ENCODE measurements at places on chromosomes 2 and 18.

- DNase-seq, result no peak
Measured at GRCh38 chr18:35775887-35776286, 194.3 kb downstream of the GALNT1 start.

DNA sequence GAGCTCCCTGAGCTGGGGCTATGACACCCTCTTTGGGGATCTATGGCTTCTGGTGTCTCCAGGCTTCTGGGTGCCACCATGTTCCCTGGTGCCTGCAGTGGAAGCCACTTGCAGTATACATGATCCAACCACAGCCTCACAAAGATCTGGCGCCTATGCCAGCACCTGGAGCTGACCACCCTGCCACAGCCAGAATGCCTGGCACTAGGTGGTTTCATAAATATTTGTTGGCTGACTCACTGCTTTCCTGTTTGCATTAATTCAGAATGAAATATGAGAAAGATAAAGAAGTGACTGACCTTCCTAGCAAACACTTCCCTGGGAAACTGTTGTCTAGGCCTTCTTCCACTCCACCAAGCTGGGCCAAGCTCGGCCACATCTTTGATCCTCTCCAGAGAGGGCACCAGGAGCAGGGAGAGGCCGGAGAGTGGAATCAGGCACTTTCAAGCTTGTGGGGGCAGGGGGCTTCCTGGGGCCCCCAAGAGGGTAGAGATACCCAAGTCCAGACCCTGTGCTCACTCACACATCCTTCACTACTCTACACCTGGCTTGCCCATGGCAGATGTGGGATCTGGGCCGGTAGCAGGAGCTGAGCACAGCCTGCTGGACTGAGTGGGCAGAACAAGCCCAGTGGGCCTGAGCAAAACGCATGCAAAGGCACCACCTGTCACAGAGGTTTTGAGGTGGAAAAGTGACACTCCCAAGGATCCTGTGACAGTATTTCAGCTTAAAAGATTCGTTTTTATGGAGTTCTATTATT is 565.7 kb downstream of the SLC4A3 start:
- DNase-seq, result no peak

- no peak for DNase-seq
Measured at GRCh38 chr2:10614939-10615338, 74.8 kb downstream of the NOL10 start.

- no peak for DNase-seq
Measured at GRCh38 chr2:73022024-73022568, 49.4 kb downstream of the SFXN5 start.

DNA sequence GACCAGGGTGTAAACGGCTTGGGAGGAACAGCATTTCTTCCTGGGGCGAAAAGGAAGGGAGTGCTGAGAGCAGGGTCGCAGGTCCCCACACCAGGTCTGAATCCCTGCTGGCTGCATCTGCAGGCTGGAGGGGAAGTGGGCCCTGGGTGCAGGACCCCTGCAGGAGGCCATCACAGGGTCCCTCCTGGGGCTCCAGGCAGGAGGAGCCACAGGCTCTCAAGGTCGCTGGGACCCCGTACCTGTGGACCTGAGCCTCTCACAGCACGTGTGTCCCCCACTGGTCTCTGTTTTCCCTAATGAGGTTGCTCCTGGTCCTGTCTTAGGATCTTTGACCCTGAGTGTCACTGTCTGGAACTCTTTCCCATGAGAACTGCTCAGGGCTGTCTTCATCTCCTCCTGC is 147.8 kb upstream of the ZNF236 start:
- no peak for DNase-seq

GRCh38 chr2:212284166-212284565 is 254.4 kb downstream of the ERBB4 start:
- no peak for DNase-seq

DNA sequence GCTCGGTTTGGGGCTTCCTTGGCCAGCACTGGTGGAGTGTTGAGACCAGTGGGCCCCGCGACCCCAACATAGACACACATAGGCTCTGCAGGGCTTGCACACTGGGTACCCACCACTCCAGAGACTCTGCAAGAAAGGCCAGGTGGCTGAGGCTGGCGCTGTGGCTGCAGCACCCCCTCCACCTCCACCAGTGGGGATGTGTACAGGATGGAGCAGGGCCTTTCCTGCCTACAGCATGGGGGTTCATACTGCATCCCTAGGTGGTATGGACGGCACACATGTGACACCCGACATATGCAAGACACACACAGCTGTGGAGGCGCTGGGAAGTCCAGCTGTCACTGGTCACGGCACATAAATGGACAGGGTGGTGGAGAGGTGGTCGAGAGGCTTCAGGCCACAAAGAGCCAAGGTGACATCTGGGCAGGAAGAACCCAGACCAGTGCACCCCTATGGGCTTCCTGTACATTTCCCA is 1.3 kb downstream of the RNPEPL1 start:
- DNase-seq, result no peak

GRCh38 chr18:13989199-13989598 is 73.9 kb upstream of the MC2R start:
- DNase-seq, result no peak

GRCh38 chr2:158502974-158503373 is 46.2 kb downstream of the PKP4 start:
- no peak for DNase-seq

- DNase-seq, result no peak
Measured at GRCh38 chr2:53545604-53546003, 222.0 kb upstream of the CHAC2 start.

GRCh38 chr2:178258916-178259315 is 64.6 kb downstream of the OSBPL6 start:
- DNase-seq, result no peak

DNA sequence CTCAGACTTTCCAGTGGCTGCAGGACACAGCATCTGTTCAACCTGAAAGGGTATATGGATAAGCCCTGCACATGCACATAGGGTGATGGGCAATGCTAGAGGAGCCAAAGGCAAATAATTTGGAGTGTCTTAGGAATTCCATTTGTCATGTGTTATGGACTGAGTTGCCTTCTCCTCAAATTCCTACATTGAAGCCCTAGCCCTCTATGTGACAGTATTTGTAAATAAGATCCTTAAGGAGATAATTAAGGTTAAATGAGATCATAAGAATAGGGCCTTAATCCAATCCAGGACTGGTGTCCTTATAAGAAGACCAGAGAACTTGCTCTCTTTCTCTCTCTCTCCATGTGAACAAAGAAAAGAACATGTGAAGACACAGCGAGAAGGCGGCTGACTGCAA is 42.9 kb upstream of the CREG2 start:
- DNase-seq, result no peak

DNA sequence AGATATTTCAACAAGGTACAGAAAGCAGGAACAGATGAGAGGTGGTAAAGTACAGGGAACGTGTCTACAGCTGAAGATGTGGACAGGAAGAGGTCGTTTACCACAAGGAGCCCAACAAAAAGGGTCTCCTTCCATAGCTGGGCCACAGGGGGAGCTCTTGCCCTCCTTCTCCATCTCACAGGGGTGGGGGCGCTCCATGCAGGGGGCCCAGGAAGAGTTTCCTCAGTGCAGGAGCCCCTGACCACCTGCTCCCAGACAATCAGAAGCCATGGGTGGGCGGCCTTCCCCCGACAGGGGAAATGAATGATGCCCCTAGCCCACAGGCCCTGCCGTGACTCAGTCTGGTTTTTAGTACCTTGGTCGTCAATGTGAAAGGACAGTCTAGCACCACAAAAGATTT is 163.6 kb upstream of the ZNF516 start:
- DNase-seq, result peak; percentile 70

GRCh38 chr2:128640166-128640844 is 321.6 kb upstream of the HS6ST1 start:
- no peak for DNase-seq

GRCh38 chr18:74078257-74078656 is 69.4 kb downstream of the FBXO15 start:
- DNase-seq, result no peak

- peak; percentile 40 for DNase-seq
Measured at GRCh38 chr2:88590998-88591613, 36.2 kb downstream of the EIF2AK3 start.

- DNase-seq, result no peak
Measured at GRCh38 chr2:24353973-24354372, 6.4 kb downstream of the ITSN2 start.

GRCh38 chr2:183614799-183615435 is 490.7 kb downstream of the NUP35 start:
- DNase-seq, result no peak

DNA sequence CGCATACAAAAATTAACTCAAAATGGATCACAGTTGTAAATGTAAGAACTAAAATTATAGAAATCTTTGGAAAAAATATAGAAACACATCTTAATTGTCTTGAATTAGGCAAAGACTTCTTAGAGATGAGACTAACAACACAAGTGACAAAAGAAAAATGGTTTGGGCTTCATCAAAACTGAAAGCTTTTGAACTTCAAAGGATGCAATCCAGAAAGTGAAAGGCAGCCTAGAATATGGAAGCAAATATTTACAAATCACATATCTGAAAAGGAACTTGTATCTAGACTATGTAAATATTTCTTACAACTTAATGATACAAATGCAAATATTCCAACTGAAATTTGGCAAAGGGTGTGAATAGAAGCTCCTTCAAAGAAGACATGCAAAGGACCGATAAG is 582.8 kb upstream of the ZEB2 start:
- no peak for DNase-seq

GRCh38 chr2:230814616-230815015 is 50.1 kb upstream of the ITM2C start:
- DNase-seq, result no peak

DNA sequence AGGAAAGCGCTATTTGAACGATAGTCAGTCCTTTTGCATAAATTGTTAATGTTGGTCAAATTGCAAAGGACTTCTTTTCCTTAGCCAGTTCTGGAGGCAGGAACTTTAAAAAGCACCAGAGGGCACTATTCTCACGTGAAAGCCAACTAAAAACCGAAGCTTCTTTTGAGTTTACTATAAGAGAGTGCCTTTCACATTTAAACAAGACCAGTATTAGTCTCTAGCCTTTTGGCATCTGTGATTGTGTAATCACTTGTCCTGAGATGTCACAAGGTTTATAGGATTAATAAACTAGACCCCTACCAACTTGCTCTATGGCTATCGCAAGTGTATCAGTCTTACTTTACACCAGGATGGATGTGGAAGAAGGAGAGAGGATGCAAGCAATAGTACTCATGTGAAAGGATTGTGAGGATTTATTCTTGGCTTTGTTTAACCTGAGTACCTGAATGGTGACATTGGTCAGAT is 14.4 kb upstream of the STAT4 start:
- no peak for DNase-seq

DNA sequence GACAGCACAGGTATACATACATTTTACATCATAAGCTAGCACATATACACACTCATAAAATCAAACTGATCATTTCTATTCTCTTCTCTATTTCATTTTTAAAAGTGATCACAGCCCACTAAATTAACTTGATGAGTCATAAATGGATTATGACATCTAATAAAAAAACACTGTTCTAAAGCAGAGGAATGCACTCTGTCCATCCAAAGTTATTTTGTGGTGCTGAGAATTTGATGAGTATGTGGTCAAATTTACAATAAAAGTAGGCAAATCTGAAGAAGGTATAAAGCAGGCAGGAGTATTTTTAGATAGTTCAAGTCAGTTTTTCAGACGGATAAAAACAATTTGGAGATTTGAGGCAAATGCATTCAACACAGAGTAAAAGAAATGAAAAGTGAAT is 104.4 kb downstream of the NOL4 start:
- no peak for DNase-seq

- DNase-seq, result no peak
Measured at GRCh38 chr2:137367361-137367760, 596.9 kb upstream of the HNMT start.

- DNase-seq, result no peak
Measured at GRCh38 chr2:3645745-3646389, 12.1 kb upstream of the ALLC start.

- no peak for DNase-seq
Measured at GRCh38 chr2:135164431-135164830, 112.3 kb downstream of the RAB3GAP1 start.

- no peak for DNase-seq
Measured at GRCh38 chr2:200615247-200615646, 29.4 kb downstream of the AOX1 start.

GRCh38 chr2:103338819-103339218 is 577.0 kb downstream of the TMEM182 start:
- DNase-seq, result no peak

GRCh38 chr2:137769406-137769805 is 194.9 kb upstream of the HNMT start:
- DNase-seq, result no peak

DNA sequence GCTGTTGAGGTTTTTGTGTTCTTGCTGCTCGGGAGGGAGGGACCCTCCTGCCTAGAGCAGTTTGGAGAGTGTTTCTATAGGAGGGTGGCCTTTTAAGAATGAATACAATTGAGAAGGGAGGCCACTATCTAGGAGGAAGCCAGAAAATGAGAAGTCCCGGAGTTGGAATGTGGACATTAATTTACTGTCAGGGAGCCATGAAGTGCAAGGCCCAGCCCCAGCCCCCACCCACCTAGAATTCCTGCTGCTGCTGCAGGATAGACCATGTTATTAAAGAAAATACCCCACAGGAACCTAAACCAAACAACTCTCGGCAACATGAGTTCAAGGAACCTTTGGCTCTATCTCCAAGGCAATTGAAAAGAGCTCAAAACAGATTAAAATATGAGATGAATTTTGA is 46.0 kb downstream of the ZBTB7C start:
- DNase-seq, result no peak

GRCh38 chr18:6315517-6316331 is 99.0 kb downstream of the L3MBTL4 start:
- no peak for DNase-seq

- DNase-seq, result no peak
Measured at GRCh38 chr18:38006541-38006940, 440.9 kb upstream of the CELF4 start.

DNA sequence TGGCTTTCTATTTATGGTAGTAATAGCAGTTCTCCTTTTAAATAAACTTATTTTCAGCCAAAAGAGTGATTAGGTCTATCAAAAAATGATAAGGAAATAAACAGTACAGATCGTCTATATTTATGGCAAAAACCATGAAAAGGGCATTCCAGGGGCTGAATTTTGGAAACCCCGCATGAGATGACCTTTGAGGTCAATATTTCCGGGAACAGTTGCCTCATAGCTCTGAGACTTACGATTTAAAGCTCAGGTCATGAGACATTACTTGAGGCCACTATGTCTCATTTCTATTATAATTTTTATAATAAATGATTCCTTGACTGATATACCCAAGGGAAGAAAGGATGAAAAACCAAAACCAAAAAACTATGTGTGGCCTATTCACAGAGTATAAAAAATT is 101.1 kb downstream of the LDLRAD4 start:
- no peak for DNase-seq

DNA sequence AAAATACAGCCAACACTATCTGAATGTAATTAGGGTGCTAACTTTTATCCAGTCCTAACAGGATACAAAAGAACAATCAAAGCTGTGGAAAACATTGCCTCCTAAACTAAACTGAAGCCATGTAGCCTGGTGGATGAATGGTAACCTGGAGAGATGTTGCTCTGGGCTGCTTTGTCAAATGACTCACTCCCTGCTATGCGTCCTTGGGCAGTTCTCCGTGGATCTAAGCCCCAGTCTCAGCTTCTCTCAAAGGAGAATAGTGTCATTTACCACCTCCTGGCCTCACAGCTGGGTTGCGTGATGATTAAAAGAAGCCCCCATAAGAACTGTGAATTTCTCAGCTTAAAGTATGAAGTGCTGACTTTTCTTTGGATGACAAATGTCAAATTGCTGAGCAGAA is 203.7 kb downstream of the ICOS start:
- DNase-seq, result no peak

- no peak for DNase-seq
Measured at GRCh38 chr2:225993430-225993829, 593.9 kb downstream of the NYAP2 start.

- DNase-seq, result no peak
Measured at GRCh38 chr2:136104977-136105376, 13.0 kb downstream of the CXCR4 start.

GRCh38 chr2:230895536-230896345 is 29.3 kb downstream of the GPR55 start:
- DNase-seq, result peak; percentile 1
